ENCODE measurements at places on chromosomes 16 and 17.

GRCh38 chr16:29802416-29802935, 3.9 kb upstream of the MAZ start:
- no peak for DNase-seq

GRCh38 chr17:73142872-73143381, 21.9 kb upstream of the SSTR2 start:
- DNase-seq: peak; percentile 25

DNA sequence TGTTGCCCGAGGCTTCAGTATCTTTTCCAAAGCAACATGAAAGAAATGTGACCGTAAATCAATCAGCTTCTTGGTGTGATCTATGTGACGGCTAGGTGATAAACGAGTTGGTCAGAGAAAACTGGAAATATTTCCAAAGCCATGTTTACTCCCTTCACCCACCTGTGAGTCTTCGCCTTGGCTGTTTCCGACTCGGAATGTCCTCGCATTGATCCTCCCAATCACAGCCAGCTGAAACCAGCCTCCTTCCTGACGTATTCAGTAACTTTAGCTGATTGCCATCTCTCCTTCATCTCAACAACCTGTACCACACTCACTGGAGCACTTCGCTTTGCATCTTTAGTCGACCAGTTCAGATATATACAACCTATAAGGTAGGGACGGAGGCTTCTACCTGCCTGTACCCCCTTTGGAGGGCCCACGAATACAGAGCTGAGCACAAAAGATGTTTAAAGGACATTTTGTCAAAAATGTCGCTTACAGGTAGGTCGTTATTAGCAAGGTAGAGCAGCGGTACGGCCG, 705 bp downstream of the KRABD2 start:
- DNase-seq: no peak

DNA sequence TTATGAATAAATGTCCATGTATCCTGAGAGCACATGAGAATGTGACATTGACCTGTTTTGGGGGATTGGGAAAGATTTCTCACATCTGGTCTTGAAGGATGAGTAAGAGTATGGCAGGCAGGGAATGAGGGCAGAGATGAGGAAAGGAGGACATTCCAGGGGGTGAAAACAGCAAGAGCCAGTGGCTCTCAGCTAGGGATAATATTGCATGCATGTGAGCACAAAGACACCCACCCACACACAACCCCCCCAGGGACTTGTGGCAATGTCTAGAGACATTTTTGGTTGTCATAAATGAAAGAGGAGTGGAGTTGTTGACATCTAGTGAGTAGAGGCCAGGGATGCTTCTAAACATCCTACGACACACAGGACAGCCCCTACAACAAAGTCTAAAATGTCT, 6.0 kb downstream of the MYO1D start:
- no peak for DNase-seq

- no peak for DNase-seq
Observed at GRCh38 chr17:44844390-44844830, 3.3 kb upstream of the HIGD1B start.

DNA sequence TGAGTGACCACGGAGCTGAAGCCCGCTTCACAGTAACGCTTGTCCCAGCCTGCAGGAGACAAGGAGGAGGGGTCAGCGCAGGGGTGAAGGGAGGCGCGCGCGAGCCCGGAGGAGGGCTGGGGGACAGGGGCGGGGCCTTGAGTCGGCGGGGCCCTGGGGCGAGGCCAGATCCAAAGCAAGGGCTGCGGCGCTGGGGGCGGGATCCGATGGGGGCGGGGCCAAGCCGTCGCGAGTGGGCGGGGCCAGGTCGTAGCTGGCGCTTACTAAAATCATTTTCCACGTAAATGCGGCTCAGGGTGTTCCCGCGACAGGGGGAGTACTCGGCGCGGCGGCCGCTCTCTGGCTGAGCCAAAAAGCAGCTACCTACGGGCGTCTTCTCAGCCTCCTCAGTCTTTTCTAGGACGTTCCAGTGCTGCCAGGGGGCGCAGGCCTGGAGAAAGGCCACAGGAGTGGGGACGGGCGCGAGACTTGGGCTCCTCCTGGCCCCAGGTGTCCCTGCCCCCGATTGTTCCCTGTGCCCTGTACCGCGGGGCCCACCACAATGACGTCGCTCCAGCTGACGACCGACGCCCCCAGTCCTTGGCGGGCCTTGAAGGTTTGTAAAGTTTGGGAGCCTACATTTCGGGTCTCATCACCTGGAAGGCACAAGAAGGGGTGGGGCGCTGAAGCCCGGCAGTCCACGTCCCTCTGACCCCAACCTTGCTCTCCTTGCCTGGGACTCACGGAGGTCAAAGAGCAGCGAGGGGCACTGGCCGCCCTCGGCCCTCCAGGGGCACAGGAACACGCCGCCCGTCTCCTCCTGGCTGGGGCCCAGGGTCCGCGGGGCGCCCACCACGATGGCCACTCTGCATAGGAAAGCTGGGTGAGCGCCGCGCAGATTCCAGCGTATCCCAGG, 3.9 kb downstream of the ITGA2B start:
- DNase-seq: peak; percentile 88

- DNase-seq: no peak
Observed at GRCh38 chr17:82981141-82981730, 98.2 kb upstream of the METRNL start.

DNA sequence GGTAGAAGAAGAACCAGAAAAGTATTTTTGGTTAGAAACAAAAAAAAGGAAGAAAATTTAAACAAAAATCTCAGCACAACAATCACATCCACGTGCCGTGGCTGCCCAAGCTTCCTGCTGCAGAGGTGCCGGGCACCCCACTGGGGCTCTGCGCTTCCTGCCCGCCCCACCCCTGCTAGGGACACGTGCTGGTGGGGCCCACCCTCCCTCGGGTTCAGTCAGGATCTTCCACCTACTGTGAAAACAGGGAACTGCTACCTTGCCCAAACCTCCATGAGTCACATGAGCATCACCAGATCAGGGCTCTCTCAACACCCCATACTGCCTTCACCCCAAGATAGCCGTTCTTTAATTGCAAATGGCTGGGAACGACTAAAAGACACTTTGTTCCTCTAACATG, 24.4 kb upstream of the CYTH1 start:
- peak; percentile 30 for DNase-seq

DNA sequence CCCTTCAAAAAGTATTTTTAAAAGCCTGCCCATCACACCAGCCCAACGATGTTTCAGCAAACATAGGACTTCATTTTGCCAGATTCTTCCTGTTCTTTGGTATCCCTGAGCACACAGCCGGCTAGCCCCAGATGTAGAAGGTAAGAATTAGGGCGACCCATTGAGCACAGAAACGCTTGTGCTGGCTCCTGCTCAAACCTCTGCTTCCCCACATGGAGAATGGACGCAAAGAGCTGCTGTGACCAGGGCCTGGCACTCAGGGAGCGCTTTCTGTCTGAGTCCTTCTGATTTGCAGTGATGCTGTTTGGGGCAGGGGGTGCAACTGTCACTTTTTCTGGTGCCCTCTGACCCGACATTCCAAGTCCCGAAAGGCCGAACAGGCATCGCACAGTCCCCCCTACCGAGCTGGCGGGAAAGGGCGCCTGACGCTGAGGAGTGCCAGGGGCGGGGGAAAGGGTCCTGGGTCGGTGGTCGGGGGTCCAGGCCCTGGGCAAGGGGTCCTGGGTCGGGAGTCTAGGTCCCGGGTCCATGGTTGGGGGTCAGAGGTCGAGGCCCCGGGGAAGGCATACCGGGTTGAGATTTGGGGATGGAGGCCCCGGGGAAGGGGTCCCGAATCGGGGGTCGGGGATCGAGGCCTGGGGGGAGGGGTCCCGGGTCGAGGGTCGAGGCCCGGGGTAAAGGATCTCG, 930 bp downstream of the CHMP1A start:
- no peak for DNase-seq

GRCh38 chr17:16189791-16190348, 25.5 kb downstream of the NCOR1 start:
- no peak for DNase-seq

GRCh38 chr16:62253966-62254365, 217.7 kb upstream of the CDH8 start:
- no peak for DNase-seq

GRCh38 chr16:56631832-56632155, 665 bp upstream of the MT1M start:
- no peak for DNase-seq

DNA sequence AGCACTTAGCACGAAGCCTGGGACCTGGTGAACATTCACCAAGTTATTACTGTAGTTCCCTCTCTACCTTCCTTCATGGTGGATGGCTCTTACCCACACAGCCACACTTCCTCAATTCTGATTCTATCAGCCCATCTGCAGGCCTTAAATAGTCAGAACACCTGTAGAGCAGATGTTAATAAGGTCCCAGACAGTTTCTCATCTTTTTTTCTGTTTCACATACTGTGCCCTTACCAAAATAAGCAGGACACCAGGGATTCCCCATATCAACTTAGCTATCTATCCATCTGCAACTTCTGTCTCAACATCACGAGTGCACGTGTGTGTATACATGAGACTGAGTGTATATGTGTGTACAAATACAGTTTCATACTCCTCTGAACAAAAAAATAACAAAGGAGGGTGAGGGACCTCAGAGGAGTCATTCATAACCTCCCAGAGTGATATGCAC, 2.8 kb downstream of the RECQL5 start:
- no peak for DNase-seq

GRCh38 chr17:1548032-1548431, 14.6 kb downstream of the PITPNA start:
- DNase-seq: no peak

- DNase-seq: no peak
Observed at GRCh38 chr16:5382484-5382883, 284.9 kb upstream of the EEF2KMT start.

DNA sequence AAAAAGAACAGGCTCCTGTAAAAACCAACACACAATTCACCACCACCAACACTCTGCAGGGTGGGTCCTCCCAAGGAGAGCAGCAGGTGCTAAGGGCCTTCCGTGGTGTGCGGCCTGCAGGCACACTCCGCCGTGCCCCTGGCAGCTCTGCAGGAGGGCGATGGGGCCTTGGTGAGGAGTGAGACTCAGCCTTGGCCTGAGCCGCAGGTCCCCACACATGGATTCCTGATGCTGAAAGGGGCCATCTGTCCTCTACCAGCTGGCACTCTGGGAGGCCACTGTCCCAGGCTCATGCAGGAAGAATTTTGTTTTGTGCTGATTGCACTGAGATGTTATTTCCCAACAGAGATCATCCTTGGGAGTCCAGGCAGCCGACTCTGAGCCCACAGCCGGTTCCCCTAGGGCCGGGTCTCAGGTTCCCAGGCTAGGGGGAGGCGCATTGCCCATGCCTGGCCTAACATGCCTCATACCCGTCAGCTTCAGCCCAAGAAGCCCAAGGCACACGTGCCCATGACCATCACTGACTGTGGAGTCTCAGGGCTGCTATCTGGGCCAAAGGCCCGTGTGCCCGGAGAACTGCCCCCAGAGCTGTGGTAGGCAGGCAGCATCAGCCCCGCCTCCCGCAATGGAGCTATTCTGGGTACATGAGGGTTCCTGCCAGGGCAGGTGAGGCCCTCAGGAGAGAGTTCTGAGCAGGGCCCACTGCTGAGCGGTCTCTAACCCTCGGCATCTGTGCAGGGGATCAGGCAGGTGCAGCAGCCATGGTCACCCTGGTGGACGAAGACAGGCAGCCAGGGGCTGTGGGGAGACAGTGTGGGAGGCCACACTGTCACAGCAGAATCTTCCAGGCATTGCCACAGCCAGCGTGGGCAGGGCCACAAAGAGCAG, 97.9 kb upstream of the ZNF469 start:
- DNase-seq: no peak

GRCh38 chr17:14760212-14760611, 459.3 kb downstream of the HS3ST3B1 start:
- DNase-seq: no peak

DNA sequence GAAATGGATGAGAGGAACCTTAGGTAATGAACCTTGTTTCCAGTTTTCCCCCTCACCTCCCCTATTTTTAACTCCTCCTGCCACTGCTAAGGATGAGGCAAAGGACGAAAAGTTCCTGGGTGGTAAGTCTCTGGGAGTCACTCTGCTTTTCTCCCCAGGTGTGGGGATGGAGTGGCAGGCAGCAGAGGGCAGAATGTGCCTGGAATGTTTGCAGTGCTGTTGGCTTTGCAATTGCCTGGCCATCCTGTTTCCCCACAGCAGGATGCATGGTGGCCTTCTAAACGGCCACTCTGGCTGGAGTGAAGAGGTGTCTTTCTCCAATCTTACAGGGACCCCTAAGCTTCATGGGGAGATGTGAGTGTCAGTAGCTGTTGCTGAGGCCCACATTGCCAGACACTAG, 432.5 kb upstream of the ZFHX3 start:
- DNase-seq: no peak

DNA sequence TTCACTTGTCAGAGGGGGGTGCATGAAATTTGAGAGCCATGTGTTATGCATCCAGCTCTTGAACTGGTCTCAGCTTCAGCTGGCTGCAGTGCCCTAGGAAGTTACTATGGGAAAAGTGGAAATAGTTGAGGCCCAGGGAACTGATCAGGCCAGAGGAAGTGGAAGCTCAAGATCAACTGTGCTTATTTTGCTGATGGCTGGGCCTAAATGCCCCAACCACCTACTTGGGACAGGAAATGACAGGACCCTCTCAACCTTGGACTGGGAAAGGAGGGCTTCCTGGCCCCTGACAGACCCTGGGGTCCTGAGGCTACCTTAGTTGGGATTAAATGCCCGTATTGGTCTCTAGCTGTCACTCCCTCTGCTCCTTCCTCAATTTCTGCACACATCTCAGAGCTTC, 1.2 kb upstream of the TAOK2 start:
- DNase-seq: no peak
